Hindlimb muscle (tissue), 1 donor: ENCODE measurements at places on chromosomes 1 and 21.

DNA sequence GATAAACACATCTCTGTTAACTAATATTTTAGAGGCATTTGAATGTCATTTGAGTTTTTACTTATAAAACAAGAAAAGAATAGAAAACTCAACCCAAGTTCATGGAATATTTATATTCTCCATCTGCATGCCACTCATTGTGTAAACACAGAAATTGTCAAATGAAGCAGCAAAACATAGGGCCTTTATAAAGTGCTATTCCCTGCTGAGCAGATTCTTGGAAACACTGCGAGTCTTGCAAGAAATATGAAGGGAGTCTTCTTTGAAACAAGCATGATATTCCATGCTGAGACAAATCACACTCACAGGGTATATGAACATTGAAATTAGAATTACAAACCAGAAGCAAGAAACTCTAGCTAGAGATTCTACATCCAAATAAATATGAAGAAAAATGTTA, 655.8 kb downstream of the BRINP3 start:
- no peak for DNase-seq

- no peak for DNase-seq
These were observed 52.6 kb downstream of the RUNX1 start for GRCh38 chr21:34996304-34997101.

DNA sequence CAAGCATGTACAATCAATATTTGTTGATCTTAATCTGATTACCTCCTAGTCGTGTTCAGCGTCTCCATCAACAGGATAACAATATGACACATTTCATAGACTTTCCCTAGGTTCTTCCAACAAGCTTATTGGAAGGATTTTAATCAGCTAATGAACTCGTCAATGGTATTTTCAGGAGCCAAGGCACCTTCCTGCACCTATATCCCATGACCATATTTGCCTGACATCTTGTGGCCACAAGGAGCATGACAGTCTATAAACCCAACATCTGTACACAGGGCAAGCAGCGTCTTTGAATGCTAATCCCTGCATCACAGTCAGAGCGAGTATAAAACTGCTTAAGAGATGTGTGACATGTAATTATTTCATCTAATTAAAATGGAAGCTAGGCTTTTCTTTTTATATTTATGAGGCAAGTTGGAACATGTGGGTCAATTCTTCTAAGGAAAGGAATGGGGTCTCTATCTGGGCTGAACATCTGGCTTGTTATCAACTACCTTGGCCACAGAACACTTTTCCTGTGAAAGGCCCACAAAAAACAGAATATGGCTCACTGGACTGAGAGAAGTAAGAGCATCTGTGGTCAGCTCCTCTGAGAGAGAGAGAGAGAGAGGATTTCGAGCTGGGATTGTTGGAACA, 388.8 kb downstream of the NTNG1 start:
- peak; percentile 47 for DNase-seq

GRCh38 chr21:31798842-31799704, 67.2 kb upstream of the SCAF4 start:
- no peak for DNase-seq

- DNase-seq: no peak
These were observed 55.6 kb upstream of the ABCD3 start for GRCh38 chr1:94362466-94363058.

DNA sequence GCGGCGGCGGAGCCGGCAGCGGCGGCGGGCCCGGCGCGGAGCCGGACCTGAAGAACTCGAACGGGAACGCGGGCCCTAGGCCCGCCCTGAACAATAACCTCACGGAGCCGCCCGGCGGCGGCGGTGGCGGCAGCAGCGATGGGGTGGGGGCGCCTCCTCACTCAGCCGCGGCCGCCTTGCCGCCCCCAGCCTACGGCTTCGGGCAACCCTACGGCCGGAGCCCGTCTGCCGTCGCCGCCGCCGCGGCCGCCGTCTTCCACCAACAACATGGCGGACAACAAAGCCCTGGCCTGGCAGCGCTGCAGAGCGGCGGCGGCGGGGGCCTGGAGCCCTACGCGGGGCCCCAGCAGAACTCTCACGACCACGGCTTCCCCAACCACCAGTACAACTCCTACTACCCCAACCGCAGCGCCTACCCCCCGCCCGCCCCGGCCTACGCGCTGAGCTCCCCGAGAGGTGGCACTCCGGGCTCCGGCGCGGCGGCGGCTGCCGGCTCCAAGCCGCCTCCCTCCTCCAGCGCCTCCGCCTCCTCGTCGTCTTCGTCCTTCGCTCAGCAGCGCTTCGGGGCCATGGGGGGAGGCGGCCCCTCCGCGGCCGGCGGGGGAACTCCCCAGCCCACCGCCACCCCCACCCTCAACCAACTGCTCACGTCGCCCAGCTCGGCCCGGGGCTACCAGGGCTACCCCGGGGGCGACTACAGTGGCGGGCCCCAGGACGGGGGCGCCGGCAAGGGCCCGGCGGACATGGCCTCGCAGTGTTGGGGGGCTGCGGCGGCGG, 1.0 kb downstream of the ARID1A start:
- no peak for DNase-seq

DNA sequence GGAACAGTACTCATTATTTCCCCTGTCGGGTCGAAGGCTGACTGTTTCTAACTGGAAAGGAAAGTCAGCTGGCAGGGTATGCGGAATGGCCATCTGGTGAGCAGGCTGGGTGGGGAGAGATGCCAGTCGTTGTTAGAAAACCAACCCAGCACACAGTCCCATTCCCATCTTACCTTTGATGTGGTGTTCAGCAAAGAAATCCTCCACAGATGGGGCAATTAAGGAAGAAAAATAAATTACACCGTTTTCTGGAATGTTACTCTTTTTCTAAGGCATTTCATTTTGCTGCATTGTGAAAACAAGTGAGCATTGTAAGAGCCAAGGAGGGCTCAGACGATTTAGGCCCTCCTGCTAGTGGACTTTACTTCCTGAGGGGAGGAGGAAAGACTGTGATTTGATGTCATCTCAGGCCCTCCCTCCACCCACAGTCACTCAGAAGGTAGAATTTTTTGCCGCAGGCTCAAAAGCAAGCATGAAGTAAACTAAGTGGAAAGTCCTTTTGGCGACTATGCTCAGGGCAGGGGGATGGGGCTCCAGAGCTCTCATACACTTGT, at the start of gene SLC16A4:
SLC16A4 (minus strand) TSS at position 335 of the 554 bp plus-strand sequence. CDS start 1,703 bp downstream, outside the sequence.
- DNase-seq: peak; percentile 48

DNA sequence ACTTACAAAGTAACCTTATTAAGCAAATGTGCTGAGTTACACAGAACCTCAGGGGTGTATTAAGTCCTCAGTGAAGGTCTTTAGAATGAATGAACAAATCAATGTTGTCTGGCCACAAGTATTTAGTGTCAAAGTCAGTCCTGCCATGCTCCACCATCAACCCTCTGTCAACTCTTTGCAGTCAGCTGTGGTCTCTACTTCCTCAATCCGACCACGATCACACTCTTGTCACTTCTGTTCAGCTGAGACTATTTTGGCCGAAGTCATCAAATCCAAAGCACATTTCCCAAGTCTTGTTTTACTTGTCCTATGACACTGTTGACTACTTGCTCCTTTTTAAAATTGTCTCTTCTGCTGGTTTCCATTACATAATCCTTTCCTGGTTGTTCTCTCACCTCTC, 173.5 kb downstream of the ST6GALNAC5 start:
- DNase-seq: peak; percentile 5

DNA sequence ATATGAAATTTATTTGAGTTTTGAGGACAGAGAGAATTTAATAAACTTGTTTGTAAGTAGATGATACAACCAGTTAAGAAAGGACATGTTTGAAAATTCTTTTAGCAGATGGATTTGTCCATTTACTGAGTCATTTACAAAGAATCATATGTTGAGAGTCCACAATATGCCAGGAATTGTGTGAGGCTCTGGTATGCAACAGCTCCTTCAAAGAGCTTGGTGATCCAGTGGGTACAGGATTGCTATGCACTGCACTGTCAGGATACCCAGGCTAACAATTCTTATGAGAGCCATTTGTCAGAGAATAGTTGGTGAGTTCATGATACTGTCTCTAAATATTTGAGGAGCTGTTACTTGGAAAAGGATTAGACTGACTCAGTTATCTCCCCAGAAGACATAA, 11.0 kb downstream of the DNM3 start:
- no peak for DNase-seq

- peak; percentile 58 for DNase-seq
These were observed 38.2 kb upstream of the WASF2 start for GRCh38 chr1:27527890-27528817.

- peak; percentile 58 for DNase-seq
These were observed at the start of gene NAV1 for GRCh38 chr1:201538612-201539551. TSS of gene NAV1 (plus strand) at chr1:201539127. CDS start at chr1:201622885, 83,758 bp downstream.

GRCh38 chr1:201807958-201808632, 20.9 kb upstream of the IPO9 start:
- no peak for DNase-seq

GRCh38 chr1:81797701-81798100, 3.0 kb upstream of the ADGRL2 start:
- DNase-seq: no peak

DNA sequence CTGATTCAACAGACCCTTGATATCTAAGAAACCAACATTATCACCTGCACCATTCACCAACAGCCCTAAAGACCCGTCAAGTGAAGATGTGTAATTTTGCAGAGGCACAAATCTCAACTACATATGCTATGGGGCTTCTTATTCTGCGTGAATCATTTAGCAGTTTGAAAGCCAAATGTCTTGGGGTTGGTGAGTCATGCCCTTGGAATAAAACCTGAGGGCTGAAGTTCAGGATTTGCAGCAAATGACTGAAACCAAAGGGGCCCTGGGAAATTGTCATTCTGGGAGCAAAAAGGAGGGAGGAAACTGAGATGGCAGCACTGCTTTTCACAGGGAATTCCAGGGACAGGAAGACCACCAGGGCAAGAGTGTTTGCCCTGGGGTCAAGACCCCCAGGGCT, 79.2 kb upstream of the TNR start:
- DNase-seq: no peak

DNA sequence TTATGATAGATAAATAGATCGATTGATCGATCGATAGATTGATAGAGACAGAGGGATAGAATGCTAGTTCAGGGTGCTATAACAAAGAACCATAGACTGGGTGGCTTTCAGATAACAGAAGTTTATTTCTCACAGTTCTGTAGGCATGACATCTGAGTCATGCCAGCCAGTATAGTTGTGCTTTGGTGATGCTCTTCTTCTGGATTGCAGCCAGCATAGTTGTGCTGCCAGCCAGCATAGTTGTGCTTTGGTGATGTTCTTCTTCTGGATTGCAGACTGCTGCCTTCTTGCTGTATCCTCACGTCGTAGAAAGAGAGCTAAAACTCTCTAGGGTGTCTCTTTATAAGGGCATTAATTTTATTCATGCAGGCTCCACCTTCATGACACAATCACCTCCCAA, 860.8 kb downstream of the BRINP3 start:
- DNase-seq: no peak

DNA sequence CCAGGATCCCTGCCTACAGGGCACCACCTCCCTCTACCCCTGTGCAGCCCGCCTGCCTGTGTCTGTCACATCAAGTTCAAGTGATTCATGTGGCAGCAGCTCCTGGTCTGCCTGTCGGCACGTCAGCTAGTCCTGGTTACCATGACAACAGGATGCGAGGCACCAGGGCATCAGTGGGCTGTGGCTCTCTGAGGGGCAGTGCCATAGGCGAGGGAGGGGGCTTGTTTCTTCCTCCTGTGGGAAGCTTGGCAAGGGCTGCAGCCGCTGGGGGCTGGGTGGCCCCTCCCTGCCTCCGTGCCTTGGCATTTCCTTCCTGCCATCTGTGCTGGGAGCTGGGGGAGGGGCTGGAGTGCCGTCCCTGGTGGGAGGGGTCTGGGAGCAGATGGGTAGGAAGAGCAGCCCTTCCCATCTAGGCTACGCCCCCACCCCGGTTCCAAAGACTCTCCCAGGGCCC, 43.1 kb downstream of the FOXO6 start:
- DNase-seq: no peak

DNA sequence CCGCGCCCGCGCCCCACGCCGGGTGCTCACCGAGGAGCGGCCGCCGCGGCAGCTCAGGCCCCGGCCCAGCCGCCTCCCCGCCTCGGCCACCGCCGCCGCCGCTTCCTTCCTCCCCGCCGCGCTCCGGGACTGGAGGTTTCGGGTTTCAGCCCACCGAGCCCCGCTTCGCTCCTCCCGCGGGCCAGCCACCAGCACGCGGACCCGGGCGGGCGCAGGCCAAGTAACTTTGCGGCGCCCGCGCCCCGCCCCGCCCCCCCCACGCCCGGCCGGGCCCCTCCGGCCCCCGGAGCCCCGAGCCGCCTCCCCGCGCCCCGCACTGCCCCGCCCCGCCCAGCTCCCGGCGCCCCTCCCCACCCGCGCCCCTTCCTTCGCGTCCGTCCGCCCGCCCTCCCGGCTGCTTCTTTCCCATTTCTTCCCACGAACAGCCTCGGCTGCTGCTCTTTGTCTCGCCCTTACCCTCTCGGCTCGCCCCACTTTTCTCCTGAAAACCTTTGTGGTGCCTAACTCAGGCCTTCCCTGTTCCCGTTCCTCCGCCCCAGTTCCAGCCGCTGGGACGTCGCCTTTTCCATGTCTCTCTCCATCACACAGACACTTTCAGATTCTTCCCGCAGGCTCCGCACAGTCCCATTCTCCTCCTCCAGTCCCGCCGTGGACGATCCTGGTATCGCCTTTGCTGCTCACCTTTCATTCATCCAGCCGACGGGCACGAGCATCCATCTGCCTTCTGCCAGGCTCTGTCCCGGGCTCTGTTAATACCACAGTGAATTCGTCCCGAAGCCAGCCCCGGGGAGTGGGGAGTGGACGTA, at the start of gene GPR161:
GPR161 (minus strand) TSS at position 222 of the 806 bp plus-strand sequence. CDS start 32,080 bp downstream, outside the sequence.
- DNase-seq: peak; percentile 56
